ENCODE measurements at places on chromosomes 6 and 20.

DNA sequence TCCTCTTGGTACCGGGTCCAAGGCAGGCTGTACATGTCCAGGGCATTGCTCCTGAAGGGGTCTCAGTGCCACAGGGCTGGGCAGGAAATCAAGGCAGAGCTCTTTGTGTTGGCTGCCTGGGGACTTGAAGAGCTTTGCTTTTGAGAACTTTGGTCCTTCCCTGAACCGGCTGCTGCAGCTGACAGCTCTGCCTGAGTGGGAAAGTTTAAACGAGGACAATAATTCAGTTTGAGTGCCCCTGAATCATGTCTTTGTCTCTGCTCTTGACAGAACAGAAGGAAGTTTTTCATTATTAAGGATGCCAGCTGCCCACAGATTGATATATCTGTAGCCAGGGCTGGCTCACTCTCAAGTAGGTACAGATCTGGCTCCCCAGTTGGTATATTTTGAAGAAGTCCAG, 56.1 kb downstream of the ANKRD6 start:
- no peak for DNase-seq

- no peak for DNase-seq
These were observed 54.1 kb upstream of the DTNBP1 start for GRCh38 chr6:15716889-15717288.

- no peak for DNase-seq
These were observed 25.7 kb upstream of the MAP3K4 start for GRCh38 chr6:160965893-160966292.

DNA sequence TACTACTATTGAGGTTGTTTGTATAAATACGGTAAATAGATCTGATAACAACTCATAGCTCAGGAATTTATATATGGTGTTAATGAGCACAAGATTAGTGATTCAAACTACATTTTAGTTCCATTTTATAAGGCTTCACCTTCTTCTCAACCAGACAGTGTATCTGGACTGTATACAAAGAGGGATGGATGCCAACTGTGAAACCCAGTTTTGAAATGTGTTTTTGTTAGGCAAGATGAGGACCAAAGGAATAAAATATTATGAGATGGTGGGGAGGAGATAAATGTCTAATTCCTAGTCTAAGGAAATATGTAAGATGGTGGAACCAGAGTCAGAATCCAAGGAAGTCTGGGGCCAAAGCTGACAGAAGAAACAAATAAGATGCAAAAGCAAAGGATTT, 329.0 kb downstream of the GRIK2 start:
- DNase-seq, result no peak

GRCh38 chr20:46169245-46170171, 51.4 kb downstream of the CD40 start:
- no peak for DNase-seq

DNA sequence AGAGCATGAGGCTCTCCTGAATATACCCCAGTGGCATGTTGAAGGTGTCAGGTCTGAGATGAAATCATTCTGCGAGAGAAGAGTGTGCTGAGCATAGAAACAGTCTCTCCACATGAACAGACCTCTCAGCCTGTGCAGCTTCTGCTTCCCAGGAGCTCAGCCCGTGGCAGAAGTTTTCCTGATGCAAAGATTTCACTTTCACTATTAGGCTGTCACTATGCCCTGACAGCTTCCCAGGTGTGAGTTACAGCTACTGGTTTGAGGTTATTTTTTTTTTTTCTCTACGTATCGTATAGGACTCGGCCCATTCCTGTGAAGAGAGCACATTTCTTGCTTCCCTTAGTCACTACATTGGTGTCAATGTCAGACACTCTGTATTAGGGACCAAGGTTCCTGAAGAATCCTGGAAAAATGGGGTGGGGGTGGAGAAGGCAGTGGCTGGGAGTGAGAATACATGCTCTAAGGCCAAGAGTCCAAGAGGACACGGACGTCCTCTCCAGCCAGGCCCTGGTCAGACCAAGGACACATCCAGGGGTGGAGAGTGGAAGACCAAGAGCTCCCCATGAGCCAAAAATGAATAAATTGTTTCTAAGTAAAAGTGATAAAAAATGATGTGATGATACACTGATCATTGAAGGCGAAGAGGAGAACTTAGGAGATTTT, 121.2 kb upstream of the AKAP12 start:
- DNase-seq, result no peak

- DNase-seq, result peak; percentile 77
These were observed 75.7 kb downstream of the MRPL14 start for GRCh38 chr6:44051515-44051914.

- DNase-seq, result peak; percentile 4
These were observed 143.7 kb downstream of the PDE10A start for GRCh38 chr6:165519316-165519715.

- DNase-seq, result no peak
These were observed 138.0 kb upstream of the RREB1 start for GRCh38 chr6:6969761-6970223.

- no peak for DNase-seq
These were observed 1028.3 kb upstream of the EYS start for GRCh38 chr6:66735106-66735890.

DNA sequence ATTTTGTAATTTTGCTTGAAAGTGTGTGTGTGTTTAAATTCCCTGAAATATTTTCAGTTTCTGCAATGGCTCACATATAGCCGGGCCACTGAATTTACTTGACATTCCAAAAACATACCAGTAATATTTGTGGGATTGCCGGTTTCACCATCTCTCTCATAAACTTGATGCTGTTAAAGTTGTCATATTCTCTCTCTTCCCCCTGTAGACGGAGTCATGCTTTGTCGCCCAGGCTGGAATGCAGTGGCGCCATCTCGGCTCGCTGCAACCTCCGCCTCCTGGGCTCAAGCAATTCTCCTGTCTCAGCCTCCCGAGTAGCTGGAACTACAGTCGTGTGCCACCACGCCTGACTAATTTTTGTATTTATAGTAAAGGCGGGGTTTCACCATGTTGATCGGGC, 122.1 kb downstream of the TIAM2 start:
- DNase-seq, result peak; percentile 77

GRCh38 chr6:10589429-10589727, 68.2 kb downstream of the GCNT2 start:
- DNase-seq, result no peak

- DNase-seq, result peak; percentile 47
These were observed 852 bp downstream of the GMNN start for GRCh38 chr6:24775520-24776058.

- DNase-seq, result no peak
These were observed 7.6 kb upstream of the EMILIN3 start for GRCh38 chr20:41373931-41374920.

GRCh38 chr6:26155061-26155930, 68.1 kb downstream of the HFE start:
- DNase-seq, result peak; percentile 20

- peak; percentile 80 for DNase-seq
These were observed 271.6 kb upstream of the SGK1 start for GRCh38 chr6:134589512-134589911.

GRCh38 chr6:55918639-55919038, 43.2 kb upstream of the BMP5 start:
- DNase-seq, result no peak

DNA sequence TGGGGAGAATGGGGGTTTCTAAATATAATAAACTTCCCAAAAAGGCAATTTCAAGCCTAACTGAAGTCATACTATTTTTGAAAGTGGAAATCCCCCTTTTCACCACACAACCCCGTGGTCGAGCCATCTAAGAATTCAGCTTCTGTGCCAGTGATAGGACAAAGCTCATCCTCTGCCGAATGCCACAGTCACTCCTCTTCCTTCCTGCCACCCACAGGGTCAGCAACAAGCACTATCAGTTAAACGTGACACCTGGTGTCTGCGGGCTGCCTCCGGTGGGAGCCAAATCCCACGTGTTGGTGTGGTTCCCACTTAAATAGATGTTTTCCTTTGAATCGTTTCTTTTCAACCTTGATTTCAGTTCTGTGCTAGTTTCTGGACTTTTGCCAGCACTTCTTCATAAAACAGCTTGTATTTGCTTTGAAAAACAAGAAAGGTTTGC, 60.7 kb downstream of the TNFAIP3 start:
- no peak for DNase-seq

DNA sequence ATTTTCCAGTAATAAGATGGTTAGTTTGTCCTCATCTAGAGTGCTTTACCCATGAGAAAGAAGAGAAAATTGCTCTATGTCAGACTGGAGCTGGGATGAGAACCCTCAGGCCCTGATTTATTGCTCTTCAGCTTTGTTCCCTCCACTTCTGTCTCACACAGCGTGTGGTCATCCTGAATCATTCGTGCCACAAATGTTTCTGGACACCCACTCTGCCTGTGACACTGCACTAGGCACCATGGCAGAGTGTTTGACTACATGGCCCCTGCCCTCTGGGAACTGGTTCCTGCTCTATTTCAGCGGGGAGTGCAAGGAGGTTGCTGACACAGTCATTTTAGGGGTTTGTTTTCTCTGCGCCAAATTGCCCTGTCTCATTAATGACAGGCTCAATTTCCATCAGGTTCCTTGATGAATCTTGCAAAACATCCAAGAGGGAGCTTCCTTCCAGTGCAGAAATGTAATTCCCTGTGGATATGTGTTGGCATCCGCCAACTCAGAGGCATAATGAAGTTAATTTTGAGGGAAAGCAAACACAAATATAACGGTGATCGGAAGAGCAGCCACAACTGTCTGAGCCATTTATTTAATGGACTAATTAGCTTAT, 207.5 kb downstream of the CLIC5 start:
- no peak for DNase-seq

DNA sequence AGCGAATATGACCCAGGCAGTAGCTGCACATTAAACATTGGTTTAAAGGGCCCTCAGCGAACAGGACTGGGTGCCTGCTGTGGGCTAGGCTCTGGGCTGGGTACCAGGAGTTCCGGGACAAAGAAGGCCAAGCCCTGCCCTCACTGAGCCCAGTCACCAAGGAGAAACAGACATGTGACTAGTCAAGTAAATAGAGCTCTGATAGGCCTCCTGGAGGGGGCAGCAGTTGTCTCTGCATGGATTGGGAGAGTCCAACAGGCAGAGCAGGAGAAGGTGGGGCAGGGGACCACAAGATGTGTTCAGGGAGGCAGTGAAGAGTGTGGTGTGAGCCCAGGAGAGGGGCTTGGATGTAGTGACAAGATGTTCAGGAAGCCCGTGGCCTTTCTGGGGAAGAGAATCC, 3.1 kb downstream of the HM13 start:
- DNase-seq, result peak; percentile 60

GRCh38 chr6:135372758-135373157, 124.8 kb downstream of the AHI1 start:
- DNase-seq, result no peak

DNA sequence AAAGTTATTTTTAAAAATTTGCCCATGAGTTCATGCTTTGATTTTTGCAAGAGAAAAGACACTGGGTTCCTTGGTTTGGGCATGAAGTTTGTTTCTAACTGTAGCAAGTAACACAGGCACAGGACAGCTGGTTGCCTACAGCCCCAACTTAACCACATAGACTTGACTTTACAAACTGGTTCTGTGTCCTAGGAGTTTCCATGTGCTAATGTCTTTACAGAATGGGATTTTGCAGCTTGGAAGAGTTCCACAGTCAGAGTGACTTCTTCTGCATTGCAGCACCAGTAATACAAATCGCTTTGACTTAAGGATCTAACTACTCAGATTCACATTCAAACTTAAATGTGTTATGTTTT, 44.3 kb downstream of the OR2B2 start:
- no peak for DNase-seq

DNA sequence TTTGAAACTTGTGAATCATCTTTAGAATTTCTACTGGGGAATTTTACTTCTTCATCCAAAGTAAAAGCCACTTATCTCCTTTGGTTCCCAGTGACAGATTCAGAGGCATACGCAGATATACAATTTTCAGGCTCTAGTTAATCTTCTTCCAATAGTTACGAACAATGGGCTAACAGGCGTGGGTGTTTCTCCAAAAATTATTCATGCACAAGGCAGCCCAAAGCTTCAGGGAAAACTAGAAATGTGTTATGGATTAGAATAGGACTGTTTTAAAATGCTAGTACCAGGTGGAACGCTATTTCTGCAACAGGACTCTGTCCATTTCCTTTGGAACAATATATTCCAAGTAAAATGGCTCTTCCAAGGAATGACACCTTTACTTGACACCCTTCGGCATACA, 102.2 kb downstream of the ZNF217 start:
- no peak for DNase-seq

DNA sequence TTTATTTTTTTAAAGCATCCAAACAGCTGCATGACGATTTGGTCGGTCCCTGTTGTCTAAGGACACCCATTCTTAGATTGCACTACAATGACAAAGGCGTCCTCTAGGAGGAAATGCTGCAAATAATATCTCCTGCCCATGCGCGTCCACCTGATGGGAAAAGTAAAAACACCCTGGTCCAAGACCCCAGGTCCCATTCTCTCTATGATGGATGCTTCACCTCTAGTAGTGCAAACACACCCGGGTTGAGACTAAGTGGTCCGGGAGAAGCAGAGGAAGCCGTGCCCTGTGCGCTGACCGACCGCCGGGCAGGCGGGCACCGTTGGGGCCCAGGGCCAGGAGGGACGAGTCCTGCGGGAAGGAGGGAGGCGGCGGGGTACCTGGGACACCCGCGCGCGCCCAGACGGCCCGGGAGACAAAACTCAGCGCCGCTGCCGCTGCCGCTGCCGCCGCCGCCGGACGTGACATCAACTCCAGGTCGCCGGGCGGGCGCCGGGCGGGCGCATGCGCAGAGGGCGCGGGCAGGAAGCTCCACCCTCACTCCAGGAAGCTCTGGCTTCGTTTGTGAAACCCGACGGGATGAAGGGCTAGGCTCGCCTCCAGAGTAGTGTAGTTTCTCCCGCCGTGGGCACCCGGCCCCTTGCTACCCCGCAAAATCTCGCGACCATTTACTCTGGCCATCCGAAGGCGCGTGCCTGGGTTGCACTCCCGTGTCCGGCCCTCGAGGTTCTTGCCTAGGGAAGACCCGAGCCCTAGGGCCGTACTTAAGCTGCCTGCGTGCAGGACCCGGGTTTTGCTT, at the start of gene TBC1D7:
Gene TBC1D7, minus strand, starts transcription at position 462 of the 799 bp plus-strand sequence. CDS start 1,639 bp downstream, outside the sequence.
- peak; percentile 93 for DNase-seq

GRCh38 chr6:136751991-136752390, 40.3 kb downstream of the MAP3K5 start:
- no peak for DNase-seq

- DNase-seq, result peak; percentile 49
These were observed 642 bp downstream of the GZF1 start for GRCh38 chr20:23362392-23363256.

DNA sequence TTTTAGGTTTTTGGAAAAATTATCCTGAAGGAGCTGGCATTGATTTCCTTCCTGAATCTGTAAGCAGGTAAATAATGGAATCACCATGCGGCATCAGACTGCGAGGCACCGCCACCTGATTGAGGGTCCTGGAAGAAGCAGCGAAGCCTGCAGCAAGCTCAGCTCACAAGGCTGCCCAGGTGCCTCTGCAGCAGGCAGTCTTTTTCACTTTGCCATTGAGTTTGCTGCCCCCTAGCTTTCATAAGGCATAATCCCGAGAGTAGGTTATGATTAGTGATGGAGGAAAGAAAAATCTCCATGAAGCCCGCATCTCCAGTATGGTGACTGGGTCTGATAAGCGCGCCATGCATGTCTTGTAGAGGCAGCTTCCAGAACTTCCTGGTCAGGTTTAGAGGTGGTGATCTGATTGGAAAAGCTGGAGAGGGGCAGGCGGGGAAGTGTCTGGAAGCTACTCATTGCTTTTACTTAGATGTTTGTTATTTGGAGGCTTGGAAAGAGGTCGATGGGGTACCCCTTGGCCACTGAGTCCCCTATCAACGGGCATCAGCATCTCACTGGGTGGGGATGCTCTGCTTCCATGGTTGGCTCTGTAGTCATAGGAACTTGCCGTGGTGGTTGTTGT, 26.7 kb downstream of the IYD start:
- DNase-seq, result peak; percentile 24

- no peak for DNase-seq
These were observed 11.5 kb downstream of the PYGB start for GRCh38 chr20:25259358-25259757.
